Activated CD8-positive, alpha-beta memory T cell treated with anti-CD3 and anti-CD28 coated beads, Interleukin-2, amount 50 U/mL, for 48 hours (primary cell): ENCODE measurements at places on chromosomes 12 and 14.

- DNase-seq = no peak
These were observed 129.5 kb downstream of the EXOC5 start for GRCh38 chr14:57139173-57139572.

GRCh38 chr14:23861666-23862065, 91.9 kb upstream of the DHRS4 start:
- no peak for DNase-seq

- no peak for DNase-seq
These were observed 16.3 kb downstream of the MARK3 start for GRCh38 chr14:103401223-103402214.

DNA sequence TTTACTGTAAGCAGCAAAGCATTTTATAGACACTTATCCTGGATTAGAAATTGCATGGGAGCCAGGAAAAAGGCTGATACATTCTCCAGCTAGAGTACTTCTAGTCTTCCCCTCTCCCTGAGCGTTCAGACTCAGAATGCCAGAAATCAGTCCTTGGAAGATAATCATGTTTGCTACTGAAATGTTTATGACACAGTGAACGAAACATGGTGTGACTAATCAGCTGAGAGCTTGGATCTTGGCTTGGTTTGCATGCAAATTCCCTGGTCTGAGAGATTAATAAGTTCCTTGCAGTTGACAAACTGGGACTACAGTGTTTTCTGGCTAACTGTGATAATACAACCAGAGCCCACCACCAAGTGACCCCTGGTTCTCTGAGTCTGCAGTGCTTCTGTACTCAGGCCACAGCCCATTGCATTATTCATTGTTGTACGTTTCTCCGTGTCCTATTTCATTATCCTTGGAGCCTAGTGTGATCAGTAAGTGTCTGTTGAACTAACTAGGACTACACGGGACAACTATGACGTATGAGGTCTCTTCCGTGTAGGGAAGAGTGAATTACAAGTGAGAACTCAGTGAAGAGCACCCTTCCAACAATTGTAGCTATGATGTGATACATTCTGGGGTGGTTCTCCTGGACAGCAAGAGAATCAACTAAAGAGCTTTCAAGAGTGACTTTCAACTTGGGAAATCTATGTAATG, 34.6 kb upstream of the EVL start:
- no peak for DNase-seq

DNA sequence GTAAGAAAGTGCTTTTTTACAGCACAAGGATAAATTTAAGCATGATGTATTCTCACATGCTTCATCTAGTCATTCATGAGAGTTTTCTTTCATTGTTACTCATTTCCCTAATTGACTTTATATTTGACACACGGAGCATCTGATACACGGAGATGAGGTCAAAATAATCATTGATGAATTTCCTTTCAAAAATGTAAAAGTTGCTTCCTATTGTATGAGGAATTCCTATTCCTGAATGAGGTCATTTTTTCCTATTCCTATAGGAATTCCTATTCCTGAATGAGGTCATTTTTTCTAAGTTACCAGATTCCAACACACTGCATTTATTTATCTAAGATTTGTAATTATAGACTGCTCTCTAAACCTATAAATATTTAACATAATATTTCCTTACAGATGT, 316.7 kb upstream of the KITLG start:
- no peak for DNase-seq

DNA sequence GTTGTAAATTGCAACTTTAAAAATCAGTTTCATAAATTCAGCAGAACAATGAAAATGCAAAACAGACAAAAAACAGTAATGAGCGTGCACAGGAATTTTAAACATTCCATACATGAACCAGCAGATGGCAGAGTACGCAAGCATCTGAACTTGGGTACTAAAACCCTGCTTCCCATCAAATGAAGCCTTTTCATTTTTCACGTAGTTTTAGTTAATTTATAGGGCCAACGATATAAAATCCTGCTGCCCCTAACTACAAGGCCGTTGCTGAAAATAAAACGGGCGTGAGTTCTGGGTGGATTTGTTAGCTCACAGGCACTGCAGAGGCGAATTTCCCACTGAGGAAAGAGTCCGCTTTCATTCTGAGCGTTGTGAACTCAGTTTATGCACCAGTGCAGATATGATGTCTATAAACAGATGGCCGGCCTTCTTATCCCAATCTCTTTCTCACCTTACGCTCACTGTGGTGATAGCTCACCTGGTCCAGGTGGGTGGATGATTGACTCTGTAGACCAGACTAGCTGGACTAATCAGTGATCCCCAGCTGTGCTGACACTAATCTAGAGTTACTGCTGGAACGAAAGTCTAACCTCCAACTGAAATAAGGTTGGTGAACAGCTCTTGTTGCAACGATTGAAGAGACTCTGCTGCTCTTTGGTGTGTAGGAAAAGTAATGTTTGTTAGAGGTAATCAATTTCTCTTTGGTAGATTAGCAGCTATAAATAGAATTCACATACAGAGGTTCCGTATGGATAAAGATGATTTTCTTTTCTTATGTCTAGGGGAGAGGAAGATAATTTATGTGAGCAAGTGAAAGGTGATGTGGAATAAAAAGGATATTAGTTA, 89.2 kb downstream of the PDZRN4 start:
- no peak for DNase-seq

DNA sequence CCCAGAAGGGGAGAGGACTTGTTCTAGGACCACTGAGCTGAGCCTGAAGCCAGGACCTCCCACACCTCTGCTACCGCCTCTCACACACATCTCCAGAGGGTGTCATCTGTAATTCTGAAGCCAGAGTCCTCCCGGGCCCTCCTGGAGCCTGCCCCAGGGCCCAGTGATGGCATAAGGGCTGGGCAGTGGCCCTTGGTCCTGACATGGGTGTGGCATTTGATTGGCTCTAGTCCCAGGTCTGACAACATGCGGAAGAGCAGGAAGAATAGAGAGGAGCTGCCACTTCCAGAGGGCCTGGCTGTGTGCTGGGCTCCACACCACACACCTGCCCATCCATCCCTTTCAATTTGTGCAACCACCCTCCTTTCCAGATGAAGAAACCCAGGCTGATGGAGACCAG, 144.3 kb upstream of the GSC start:
- DNase-seq = no peak

- no peak for DNase-seq
These were observed 1226.7 kb downstream of the FLRT2 start for GRCh38 chr14:86756521-86757190.

DNA sequence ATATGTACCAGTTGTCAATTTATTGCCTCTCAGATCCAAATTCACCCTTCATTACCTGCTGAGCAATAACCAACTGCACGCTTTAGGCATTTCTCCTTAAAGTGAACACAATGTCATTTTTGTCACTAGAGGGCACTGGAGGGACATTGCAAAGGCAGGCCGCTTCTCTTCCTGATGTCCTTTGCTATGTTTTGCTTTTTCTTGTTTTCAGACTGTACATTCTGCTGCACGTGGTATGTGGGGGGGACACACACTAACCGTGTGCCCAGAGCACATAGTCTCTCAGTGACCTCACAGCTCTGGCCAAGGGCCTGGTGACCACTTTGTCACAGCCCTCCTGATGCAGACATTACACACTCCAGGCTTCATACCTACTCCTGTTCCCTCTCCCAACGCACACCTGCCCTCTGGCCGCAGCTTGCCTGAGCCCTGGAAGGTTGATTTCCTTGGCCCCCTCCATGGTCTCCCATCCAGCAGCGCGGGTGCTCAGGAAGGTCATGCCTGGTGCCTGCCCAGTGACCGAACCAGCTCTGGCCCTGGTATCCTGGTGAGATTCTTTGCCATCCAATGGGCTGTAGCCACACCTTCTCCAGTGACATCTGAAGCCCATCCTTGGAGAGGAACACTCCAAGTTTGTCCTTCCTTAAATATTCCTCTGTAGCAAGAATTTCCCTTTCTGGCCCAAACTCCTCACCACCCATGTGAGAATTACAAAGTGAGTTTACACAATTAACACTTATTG, 39.9 kb downstream of the MYO1H start:
- no peak for DNase-seq

DNA sequence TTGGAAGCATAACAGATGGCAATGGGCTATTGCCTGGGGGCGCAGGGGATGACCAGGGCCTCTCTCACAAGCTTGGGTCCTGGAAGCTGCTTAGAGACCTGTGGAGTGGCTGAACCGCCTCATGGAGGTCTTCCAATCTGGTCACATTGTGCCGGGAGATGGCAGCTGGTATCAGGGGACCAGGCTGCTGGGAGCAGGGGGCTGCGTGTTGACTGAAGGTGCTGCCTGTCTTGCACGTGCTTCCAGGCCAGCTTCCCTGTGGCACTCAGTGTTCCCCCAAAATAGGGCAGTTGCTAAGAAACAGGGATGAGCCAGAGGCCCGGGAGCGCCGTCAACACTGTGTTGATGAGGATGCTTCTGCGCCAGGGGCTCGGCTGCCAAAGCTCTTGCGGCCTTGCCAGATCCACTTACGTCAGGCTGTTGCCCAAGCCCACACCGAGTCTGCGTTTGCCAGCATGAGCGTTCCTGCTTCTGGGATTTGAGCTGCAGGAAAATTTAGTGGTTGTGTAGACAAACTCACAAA, 39.8 kb downstream of the ELK3 start:
- DNase-seq = no peak

DNA sequence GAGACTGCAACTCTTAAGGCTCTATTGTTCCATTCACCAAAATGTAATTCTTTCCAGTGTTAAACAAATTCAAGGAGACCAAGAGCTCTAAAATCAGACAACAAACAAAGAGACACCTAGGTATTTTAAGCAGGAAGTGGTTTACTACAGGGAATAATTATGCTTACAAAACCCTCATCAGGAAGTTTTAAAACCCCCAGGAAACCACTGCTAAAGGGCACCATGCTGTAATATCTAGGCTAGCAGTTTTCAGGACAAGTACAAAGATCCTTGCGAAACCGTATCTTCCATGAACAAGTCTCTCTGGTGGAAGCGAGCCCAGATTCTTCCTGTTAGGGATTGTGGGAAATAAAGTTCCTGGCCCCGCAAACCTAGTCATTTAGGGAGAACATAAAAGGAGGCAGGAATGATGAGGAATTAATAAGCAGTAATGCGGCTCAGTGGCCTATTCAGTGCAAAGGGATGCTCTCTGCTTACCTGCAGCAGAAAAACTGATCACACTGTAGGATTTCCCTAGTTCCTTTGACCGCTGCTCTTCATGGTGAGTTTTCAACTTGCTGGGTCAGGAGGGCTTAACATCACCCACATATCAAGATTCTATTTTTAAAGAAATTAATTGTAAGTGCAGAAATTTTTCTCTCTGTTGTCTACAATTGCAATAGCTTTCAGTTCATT, 42.8 kb downstream of the ACSM4 start:
- no peak for DNase-seq

- DNase-seq = no peak
These were observed 39.4 kb downstream of the ZFHX2 start for GRCh38 chr14:23512156-23512555.

- DNase-seq = no peak
These were observed 59.9 kb downstream of the HSP90AA1 start for GRCh38 chr14:102026934-102027333.

DNA sequence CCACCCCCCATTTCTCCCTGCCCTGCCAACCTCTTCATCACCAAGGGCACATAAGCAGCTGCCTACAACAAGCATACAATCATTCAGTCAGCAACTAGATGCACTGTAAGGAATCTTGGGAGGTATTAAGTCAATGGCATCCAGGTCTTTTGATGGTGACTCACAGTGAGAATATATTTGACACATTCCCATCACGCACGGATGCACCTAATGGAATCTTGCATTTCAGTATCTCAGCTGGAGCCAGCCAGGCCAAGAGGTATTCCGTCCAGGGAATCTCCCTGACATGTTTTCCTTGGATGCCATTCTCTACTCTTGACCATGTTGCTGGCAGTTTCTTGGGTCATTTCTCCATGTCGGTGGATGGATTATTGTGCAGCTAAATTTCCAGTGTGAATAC, 73.9 kb upstream of the CAPRIN2 start:
- DNase-seq = no peak

DNA sequence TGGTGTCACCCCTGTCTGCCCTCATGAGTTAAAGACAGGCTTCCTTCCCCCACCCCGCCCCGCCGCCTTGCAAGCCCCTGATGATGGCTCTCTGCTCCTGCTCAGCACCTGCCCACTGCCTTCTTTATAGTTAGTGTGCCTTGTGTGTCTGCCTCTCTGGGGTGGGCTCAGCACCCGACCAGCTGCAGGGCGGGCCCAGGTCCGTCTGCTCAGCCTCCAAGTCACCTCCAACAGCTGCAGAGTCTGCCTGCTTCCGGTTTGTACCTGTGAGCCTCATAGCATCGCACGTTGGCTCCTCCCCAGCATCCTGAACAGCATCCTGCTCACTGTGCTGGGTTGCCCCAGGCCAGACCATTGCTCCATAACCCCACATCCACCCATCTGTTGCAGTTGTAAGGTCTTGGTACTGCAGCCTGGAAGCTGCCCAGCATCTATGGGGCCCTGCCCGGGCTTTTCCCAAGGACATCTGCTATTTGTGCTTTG, 3.5 kb downstream of the TGFB3 start:
- no peak for DNase-seq
